Putamen (tissue), 1 donor: ENCODE measurements at places on chromosomes 4 and X.

DNA sequence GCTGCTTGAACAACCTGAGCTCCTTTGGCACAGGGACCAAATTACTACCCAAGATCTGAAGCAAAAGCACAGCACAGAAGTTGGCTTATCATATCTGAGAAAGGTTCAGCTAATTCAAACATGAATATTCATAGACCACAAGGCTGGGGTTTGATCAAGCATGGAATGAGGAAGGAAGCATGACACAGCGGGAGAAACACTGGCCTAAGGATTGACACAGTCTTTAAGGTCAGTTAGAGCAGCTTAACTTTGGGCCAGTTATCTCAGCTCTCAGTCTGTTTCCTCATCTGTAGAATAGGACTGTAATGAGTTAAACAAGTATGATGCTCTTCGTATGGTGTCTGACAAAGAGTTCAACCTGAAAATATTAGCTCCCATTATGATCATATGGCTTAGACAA, 88.5 kb upstream of the CBR4 start:
- DNase-seq = no peak

- no peak for DNase-seq
Measured at GRCh38 chr4:181939199-181939945, 303.8 kb upstream of the TENM3 start.

DNA sequence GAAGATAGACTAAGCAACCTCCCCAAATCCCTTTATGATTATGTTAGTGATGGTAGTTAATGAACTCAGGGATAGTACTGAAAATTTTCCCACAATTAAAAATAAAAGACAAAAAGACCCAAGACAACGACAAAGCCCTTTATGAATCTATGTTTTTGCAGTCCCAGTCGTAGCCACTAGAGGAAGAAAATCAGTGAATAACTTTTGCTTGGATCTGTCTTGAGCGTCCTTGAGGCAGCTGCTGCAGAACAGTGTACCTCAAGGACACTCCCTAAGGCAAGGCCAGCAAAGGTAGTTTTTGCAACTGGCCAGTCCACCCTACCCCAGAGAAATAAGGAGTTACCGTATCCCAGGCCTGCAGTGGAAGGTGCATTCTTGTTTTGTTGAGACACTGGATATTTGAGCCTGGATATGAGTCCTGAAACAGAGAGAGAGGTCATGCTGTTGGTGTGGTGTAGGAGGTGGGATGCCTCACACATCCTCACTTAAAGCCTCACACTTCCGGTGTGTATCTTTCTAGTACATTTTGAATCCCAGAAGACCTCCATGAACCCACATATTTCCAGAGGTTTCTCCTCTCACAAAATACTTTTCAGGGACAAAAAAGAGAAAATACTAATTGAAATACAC, 8.7 kb upstream of the TIMM8A start:
- no peak for DNase-seq

- DNase-seq = no peak
Measured at GRCh38 chr4:110134269-110134869, 64.0 kb downstream of the ELOVL6 start.

- no peak for DNase-seq
Measured at GRCh38 chr4:120785202-120785601, 137.3 kb downstream of the PRDM5 start.

DNA sequence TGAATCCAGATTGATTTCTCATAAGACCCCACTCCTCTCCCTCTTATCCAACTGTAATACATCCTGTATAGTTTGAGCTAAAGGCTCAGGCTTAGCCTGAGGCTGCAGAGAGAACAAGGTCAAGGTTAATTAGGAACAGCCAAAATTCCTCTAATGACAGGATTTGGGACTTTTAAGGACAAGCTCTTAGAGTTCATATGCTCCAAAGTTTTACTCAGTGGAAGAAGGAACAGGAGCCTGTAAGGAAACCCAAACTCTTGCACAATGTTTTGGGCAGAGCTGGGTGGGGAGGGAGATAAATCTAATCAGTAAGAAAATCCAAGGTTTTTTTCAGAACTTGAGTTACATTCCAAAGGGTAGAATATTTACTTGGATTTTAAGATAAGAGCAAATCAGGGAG, 238.8 kb downstream of the QDPR start:
- no peak for DNase-seq

DNA sequence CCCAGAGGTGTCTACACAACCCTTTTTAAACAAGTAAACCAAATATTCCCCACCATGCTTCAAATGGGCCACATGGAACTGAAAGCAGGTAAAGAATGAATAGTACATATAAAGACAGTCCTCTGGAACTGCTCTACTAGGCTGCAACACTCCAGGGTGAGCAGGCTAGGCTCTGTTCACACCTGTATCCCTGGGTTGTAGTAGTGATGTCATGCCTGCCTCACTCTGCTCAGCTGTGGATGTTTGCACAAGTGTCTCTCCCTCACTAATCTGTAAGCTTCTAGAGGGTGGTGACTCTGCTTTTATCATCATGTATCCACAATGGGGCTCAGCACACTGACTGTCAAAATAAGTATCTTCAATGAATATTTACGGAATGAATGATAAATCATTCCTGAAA, 20.4 kb downstream of the LEF1 start:
- no peak for DNase-seq

GRCh38 chr4:14115106-14115505, 487.6 kb upstream of the BOD1L1 start:
- no peak for DNase-seq

- DNase-seq = no peak
Measured at GRCh38 chr4:58368221-58368620, 1258.0 kb upstream of the IGFBP7 start.

GRCh38 chr4:1413204-1413663, 7.0 kb upstream of the NKX1-1 start:
- no peak for DNase-seq

- peak; percentile 30 for DNase-seq
Measured at GRCh38 chr4:10403633-10404445, 53.4 kb downstream of the ZNF518B start.

GRCh38 chr4:79604152-79604551, 196.1 kb upstream of the GK2 start:
- no peak for DNase-seq

GRCh38 chr4:105113800-105114199, 32.9 kb upstream of the TET2 start:
- DNase-seq = no peak

DNA sequence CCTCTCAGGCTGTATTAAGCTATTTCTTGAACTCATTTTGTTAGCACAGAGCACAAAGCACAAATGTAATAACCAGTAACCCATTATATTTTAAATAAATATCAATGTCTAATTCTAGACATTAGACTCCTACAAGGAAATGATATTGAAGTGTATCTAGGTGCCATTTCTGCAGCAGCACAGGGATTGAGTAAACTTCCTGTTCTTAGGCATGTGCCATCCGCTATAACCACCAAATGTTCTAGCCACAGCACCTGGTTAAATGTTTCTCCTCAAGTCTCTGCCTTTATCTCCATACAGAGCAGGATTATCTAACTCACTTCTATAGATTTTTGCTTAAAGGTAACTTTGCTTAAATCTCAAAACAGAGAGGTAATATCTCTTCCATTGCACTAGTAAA, 51.4 kb downstream of the SGMS2 start:
- no peak for DNase-seq

- peak; percentile 30 for DNase-seq
Measured at GRCh38 chrX:68249401-68249831, 183.9 kb downstream of the OPHN1 start.

DNA sequence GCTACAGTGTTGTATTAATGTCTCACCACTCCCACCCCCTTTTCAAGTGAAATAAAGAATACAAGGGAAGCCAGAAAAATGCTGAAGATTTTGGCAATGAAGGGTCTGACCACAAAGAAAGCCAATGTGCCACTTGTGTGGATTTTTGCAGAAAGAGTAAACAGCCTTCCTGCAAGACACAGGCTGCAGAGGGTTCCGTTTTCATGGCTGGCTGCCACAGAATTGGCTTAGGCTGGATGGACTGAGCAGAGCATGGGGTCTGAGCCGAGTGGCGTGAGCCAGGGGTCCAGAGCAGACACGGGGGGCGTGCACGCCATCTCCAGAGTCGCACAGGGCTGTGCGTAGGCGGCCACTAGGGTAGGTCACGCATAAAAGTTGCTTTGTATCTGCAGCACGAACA, 69.2 kb downstream of the MTNR1A start:
- DNase-seq = peak; percentile 10

- DNase-seq = peak; percentile 14
Measured at GRCh38 chr4:104524026-104524425, 29.3 kb upstream of the CXXC4 start.

- DNase-seq = peak; percentile 6
Measured at GRCh38 chr4:124018383-124019317, 622.1 kb downstream of the SPRY1 start.

DNA sequence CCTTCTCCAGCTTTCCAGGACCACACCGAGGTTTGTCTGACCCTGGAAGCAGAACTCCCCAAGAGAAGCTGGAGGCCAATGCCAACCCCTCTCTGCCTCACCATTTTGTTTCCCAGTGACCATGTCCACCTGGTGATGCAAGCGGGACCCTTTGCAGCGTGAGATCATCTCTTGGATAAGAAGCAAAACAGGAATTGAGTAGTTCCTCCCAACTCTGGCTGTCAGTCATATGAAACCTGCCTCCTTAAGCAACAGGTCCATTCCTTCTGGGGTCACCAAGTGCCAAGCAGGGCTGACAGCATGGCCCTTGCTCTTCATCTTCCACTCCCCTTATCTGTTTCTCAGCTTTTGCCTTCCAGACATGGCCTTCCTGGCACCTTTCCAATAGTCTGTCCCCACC, 41.3 kb upstream of the MTM1 start:
- no peak for DNase-seq
